ENCODE measurements at places on chromosomes 2 and 18.

DNA sequence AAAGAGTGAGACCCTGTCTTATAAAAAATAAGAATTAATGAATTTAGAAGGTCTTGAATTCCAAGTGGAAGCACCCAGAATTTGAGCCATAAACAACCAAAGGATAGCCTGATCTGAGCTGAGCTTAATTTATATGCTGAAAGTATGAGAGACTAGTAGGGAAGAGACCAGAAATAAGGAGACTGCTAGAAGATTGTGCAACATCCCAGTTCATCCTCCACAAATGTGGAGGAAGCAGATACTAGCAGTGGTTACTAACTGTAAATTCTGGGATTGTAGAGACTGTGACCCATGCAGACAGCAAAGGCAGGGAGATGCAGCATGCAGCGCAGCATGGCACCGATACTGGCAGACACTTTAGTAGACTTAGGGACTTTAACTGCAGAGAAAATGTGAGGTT lies 1.5 kb upstream of the SULT1C2 start:
- DNase-seq = no peak

GRCh38 chr2:132584976-132585817 lies 84.8 kb downstream of the LYPD1 start:
- no peak for DNase-seq

DNA sequence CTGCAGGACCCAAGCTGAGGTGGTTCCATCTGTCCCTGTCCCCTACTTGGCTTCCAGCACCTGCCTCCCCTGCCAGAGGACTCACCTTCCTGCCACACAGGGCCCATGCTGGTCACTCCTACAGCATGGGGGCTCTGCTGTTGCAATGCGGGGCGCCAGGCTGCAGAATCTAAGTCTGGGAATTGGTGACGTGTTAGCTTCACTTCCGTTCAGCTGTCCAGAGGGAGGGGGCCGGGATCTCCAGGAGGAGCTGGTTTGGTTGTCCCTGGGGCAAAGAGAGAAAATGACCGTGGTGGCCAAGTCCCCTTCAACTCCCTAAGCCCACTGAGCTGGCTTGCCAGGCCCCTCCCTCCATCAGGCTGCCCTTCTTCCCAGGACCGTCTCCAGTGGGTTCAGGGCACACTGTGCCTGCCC lies 69.5 kb downstream of the IL1R2 start:
- DNase-seq = no peak

DNA sequence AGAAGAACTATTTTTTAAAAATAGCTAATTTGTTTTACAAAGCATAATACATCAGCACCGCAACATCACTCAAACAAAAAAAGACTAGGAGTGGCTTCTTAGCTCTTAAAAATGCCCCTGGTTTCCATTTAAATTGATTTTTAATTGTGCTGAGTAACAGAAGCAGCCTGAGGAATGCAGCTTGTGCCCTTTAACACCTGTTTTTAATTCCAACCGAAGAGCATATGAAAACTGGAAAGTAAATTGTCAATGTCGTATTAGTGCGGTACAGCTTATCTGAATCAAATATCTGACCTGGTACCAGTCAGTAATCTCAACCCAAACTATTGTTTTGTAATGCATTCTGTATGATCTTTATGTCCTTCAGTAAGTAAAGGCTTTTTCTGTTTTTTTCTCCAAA lies 13.2 kb upstream of the CD302 start:
- no peak for DNase-seq

DNA sequence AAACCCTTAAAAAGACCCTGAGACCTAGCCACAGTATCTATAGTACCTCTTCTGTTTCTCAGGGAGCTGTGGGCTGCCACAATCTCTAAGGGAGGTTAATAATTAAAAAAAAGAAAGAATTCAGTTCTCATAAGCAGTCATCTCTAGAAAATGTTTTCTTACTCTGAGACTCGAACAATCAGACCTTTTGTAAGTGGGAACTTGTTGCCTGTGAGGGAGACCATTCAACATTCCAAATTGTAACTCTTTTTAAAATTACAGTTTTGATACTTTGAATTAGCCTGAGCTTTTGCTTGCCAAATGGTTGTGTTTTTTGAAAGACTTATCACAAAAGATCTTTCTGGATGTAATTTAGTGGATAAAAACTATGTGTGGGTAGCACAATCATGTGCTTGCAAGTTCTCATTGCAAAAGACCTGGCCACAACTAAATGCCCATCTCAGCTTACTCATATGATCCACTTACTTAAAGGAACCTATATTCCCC lies 33.3 kb downstream of the IL1R2 start:
- no peak for DNase-seq

- DNase-seq = no peak
Observed at GRCh38 chr2:227849906-227850305, 21.5 kb upstream of the DAW1 start.

- DNase-seq = no peak
Observed at GRCh38 chr2:63786471-63786870, 55.2 kb upstream of the UGP2 start.

DNA sequence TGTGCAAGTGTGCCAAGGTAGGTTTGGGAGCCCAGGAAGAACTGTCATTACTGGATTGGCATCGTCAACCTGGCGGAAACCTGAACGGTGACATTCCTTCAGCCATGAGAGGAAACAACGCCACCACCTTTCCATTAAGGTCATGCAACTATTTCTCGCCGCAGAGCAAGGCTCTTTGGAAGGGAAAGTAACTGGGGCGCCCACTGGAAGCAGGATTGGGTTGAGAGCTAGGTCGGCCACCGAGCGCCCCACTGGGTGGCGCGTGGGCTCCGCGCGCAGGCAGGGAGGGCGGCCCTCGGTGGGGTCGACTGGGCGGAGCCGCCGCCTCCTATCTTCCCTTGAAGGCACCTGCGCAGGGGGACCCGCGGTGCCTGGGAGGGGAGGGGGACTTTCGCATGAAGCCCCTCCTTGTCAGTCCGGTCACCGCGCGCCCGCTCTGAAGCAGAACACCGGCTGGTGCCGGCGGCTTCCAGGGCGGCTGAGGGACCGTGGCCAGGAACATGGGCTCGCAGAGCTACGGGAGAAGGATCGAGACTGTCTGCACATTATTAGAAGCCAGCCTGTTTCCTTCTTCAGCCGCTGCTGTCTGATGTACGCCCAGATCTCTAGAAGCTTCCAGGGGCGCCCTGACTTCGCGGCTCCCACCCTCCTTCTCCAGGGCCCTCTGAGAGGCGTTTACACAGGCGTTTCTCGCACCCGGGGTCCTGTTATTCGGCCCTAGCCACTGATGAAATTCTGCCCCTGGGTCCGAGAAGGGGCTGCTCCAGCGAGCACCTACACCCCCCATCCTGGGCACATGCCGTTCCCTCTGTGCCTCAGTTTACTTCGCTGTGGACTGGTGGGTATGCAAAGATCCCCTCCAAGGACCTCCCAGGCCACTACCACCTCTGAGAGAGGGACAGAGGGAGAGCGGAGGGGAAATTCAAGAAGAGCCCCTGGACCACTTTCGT lies 27.3 kb upstream of the MAL start:
- no peak for DNase-seq

- DNase-seq = no peak
Observed at GRCh38 chr2:1339388-1340140, 73.7 kb upstream of the TPO start.

DNA sequence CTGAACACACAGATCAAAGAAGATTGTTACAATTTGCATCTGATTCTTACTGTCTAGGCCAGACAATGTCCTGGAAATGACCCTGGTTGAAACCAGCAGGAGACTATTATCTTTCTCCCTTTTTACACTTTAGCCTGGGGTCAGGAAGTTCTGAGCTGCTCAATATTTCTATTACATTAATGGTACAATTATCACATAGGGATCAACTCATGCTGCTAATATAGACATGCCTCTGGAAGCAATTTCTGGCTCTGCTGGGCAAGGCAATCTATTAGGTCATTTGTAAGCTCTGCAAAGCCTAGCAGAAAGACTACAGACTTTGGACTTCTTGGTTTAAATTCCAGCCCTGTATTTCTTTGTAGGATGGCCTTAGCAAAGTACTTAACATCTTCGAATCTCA lies 205.3 kb downstream of the LRP1B start:
- no peak for DNase-seq

DNA sequence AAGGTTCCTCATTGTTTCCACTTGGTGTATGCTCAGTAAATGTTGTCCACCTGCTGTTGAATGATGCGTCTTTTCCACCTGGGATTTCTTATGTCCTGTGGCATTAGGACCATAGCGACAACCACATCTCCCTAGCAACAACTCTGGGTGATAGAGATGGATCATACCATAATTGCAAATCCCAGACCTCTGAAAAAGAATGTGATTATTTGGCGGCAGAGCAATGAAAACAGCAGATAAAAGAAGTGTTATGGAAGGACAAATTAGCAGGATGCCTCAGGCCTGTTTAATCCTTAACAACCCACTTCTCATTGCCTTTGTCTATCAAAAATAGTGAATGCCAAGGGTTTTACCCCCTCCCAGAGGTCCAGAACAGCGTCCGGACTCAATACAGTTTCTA lies 278.9 kb downstream of the TSN start:
- no peak for DNase-seq

GRCh38 chr18:69841117-69841516 lies 106.6 kb downstream of the CD226 start:
- DNase-seq = no peak

GRCh38 chr2:224668123-224668909 lies 47.8 kb downstream of the CCDC195 start:
- DNase-seq = no peak

DNA sequence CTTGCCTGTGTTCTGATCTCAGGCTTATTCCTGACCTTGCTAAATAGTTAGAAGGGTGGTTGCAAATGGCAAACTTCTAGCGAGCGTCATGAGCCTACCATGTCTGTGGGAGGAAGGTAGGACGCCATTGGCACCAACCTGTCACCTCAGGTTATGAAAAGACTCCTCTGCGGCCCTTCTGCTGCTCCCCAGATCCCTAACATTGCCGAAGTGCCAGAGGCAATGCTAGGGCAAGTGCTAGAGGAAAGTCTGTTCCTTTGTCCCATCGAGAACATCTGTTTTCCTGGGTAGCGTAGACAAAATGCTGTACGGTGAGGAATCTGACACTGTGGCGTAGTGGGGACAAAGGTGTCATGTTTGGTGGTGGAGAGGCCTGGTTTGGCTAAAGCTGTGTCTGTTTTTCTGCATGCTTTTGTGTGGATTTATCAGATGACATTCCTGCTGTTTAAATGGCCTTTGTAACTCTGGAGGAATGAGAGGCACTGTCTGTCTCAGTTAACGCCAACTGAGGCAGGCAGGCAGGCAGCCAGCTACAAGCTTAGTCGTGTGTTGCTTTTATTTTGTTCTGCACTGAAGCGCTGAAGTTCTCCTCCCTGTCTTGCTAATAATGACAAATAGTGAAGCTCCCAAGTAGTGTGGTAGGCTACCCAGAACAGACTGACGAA lies 94.1 kb downstream of the PRPF40A start:
- no peak for DNase-seq

All from left forelimb (tissue), 1 donor.